Thoracic aorta (tissue), 2 donors: ENCODE measurements at places on chromosomes 16 and 17.

DNA sequence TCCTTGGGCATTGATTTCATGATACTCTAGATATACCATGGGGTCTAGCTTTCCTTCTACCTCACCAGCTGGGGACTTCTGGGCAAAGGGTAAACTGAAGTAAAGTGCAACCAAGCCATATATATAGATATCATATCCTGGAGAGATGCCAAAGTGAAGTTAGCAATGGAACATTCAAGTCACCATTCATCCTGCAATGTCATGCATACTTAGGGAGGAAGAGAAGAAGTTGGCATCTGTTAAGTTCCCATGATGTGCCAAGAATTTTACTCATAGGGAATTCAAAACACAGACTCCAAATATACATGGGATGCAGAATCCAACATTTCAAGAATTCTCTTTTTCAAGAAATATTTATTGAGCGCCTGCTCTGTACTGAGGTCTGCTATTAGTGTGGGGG, 399.8 kb downstream of the HS3ST4 start:
- no peak for DNase-seq

DNA sequence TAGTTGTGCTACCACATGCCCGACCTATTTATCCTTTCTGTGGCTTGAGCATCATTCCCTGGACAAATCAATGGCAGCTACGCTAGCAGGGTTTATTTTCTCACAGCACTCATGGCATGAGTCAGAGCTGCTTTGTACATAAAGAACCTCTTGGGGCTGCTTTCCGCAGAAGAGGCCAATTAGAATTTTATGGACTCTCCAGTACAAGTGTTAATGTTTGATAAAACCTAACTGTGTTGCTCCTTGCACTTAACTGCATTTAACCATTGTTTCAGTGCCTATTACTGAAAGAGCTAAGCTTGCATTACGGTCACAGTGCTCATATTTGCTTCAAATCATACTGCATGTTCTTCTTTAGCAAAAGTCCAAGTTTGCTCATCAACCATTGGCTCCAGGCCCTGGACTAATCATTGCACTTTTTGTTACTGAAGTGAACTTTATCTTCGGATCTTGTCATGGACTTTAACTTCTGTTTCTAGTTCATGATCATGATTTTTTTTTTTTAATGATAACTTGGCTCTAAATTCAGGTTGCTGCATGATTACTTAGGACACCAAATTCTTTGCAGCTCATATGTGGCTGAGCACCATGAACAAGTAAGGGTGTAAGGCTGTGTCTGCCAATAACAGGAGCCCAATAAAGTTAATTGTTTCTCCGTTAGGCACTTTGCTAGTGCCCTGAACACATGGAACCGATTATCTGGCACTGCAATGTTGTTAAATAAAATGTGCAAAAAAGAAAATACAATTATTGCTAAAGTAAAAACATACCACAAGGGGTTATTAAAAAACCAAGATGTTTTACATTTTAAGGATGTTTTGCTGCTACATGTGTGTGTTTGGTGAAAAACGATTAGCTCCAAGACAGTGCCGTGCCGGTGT, 492.2 kb downstream of the KCNJ2 start:
- no peak for DNase-seq

DNA sequence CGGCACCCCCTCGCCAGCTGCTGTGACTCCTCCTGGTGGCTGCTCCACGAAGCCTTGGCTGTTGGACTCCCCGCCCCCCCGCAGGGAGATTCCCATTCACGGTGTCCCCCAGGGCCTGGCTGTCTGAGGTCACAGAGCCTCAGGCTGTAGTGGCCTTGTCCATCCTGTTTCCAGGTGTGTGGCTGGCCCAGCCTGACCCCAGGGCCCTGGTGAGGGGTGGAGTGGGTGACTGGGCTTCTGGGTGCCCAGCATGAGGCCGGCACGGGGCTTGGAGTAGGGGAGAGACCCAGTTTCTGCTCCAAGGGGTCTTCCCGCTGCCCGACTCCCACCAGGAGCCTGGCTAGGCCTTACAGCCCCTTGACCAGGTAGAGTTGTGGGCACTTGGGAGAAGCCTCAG, 10.4 kb downstream of the PRSS27 start:
- no peak for DNase-seq

DNA sequence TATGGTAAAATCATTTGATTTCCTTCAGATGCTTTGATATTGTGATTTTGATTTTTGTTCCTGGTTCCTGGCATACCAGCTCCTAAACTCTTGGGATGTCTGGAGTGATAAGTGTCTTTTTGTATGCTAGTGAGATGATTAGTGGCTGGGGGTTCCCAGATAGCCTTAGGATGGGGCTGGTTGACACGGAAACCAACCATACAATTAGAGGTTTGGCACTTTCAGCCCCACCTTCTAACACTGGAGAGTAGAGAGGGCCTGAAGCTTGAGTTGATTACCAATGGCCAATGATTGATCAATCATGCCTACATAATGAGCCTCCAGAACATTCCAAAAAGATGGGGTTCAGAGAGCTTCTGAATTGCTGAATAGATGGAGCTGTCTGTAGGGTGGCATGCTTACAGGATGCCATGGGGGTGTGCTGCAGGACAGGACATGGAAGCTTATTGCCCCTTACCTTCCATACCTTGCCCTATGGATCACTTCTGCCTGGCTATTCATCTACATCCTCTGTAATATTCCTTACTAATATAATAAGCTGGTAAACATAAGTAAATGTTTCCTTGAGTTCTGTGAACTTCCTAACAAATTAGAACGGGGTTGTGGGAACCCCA, 22.8 kb downstream of the RNF112 start:
- no peak for DNase-seq

DNA sequence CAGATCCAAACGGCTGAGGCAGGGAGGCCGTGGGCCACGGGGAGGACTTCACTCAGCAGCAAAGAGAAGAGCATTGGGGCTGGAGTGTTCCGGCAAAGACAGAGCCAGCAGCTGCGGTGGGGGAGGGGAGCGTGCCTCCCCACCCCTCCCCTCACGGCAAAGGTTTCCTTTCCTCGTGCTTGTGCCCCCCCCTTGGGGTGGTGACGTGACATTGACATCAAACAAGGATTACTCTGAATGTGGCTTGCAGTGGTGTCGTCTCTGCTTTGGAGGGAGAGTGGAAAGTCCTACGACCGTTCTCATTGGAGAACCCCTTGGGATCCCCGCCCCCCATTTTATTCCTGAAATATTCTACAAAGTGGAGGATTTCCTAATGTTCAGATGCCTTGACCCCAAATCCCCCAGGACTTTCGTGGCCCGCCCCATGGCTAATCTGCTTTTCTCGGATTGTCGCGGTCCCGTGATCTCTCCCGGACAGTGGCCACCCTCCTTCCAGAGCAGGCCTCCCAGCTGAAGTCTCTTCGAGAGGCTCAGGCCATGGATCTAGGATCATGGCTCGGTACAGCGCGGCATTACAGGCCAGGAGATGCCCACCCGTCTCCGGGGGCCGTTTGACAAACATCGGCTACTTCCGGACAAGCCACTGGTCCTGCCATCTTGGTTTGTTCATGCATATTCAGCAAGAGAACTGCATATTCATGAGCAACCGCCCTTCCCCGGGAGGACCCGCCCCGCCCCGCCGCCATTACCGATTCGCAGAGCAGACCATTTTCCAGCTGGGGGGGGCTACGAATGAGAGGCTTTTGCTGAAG, 705 bp upstream of the POLR2A start:
- peak; percentile 93 for DNase-seq

DNA sequence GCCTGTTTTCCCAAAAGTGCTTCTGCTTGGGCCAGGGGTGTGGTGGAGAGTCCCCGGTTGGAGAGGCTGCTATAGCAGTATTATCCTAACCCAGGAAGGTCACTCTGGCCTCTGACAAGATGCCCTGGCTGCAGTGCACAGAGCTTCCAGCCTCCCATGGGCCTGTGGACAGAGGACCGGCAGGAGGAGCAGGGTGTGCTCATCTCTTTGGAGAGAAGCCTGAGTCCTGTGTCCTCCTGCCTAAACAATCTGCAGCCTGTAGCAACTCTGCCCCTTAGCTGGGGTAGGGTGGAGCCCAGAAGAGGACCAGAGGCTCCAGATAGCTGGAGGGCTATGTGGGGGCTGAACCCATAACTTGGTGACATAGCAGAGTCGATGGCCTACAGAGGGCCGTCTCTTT, 78.0 kb downstream of the MPRIP start:
- DNase-seq = no peak

DNA sequence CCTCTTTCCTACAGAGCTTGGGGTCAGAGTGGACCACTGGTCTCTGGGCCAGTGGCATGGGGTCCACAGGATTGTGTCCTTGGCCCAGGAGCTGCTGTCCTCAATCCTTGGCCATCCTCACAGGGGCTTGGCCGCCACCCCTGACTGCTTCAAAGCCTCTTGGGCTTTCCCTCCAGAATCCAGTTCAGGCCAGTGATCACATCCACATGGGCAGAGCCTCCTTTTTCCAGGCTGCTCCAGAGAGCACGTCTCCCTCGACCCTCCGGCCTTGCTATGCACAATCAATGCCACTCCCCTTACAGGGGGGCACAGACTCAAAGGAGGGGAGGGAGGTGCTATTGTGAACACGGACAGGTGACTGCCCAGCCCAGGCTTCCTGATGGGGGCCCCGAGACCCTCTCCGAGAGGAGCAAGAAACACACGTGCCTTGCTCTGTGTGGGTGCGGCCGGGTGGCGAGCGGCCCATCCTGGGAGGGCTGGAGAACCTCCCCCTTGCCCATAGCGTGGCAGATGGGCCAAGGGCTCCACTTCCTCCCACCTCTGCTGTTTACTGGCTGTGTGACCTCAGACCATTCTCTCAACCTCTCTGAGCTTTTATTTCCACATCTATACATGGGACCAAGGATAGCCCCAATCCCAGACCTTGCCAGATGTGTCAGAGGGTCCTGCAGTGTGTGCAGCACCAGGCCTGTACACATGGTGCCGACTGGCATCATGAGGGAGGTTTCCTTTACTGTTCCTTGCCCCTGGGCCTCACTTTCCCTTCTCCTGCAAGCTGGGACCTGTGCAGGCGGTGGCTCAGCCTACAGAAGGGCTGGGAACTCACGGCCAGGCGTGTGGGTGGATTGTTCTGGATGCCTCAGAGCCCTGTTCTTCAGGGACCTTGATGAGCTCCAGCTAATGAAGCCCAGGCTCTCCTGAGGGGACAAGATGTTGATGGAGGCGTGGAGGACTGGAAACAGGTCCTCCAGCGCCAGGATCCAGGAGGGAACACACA, 229.0 kb upstream of the GSE1 start:
- DNase-seq = no peak

DNA sequence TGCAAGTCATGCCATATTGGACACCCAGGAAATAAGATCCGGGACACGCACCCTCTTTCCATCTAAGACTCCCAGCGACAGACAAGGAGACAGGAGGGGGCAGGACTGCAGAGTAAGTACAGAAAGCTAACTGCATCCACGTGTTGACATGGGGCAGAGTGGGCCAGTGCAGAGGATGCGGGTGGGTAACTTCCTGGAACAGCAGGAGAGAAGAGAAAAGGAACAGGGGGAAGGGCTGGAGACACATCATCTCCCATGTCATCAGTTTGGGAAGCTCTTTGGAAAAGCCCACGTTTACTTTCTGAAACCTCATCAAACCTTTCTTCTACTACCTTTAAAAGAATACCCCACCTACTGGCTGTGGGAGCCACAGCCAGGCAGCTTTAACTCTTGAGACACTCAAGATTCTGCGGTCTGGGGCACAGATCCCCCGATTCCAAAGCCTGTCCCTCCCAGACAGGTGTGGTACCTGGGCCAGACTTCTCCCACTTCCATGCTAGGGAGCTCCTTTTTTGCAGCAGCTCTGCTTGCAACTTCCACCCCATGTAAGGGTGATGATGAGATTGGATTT, 273.5 kb upstream of the RPL38 start:
- no peak for DNase-seq

DNA sequence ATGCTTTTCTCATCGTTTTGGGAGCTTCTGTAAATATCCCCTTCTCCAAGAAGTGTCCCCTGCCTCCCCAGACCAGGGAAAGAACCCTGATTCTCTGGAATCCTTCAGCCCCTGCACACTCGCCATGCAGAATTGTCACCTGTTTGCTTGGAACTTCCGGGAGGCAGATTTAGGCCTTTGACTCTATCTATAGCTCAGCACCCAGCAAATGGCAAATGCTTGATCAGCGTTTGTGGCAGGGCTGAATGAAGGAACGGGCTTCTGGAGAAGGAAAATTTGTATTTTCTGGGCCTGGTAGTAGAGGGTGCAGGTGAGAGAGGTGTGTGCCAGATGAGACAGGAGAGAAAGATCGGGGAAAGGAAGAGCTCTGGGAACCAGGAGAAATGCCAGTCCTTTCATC, 18.3 kb upstream of the CACNG4 start:
- no peak for DNase-seq

- peak; percentile 77 for DNase-seq
Measured at GRCh38 chr17:73291260-73291801, 20.5 kb downstream of the CDC42EP4 start.

GRCh38 chr17:1231456-1231855, 38.8 kb upstream of the BHLHA9 start:
- no peak for DNase-seq

- DNase-seq = no peak
Measured at GRCh38 chr17:18235743-18236256, 10.4 kb downstream of the LLGL1 start.

GRCh38 chr16:85640585-85640984, 27.5 kb downstream of the GSE1 start:
- no peak for DNase-seq

DNA sequence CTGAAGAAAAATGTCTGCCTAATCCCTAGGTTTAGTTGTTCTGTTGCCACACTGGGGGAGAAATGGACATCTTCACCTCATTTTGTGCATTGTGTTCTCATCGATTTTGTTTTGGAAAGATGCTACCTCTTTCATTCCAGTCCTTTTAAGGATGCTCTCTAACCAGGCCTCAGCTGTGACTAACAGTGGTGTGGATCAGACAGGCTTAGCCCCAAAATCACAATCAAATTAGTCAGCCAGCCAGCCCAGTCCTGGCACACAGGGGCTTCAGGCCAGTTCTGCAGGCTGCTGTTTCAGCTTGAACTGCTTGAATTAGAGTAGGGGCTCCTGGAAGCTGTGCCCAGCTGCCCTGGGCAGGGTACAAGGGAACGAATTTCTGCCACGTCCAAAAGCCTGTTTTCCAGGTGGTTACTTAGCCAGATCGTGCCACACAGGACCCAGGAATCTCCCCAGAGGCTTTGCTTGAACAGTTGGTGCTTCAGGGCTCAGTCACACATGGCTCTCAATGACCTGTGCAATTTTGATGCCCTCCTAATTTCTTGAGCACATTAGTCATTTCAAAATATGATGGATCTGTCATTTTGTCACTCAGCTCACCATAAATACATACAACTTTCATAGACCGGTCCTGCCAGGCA, 60.7 kb downstream of the CLEC16A start:
- no peak for DNase-seq

- peak; percentile 35 for DNase-seq
Measured at GRCh38 chr17:43400943-43401717, 2.3 kb downstream of the ARL4D start.

DNA sequence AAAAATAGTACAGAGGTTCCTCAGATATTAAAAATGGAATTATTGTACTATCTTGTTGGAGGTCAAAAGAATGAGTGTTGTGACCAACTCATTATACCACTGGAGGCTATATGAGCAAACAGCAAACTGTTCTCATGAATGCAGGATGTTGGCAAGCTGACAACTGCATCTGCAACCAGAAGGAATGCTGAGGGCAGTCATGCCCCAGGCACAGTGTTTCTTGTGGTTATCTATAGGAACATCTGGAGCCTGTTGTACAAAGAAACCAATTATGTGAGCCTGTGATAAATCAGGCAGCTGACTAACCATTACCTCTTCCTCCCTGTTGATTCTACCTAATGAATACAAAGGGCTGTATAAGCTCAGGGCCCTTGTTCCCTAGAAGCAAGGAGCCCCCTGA, 2057.1 kb downstream of the TP53TG3F start:
- no peak for DNase-seq

GRCh38 chr16:87847785-87848675, 21.3 kb downstream of the SLC7A5 start:
- no peak for DNase-seq

GRCh38 chr17:19753661-19754463, 5.8 kb upstream of the ALDH3A1 start:
- no peak for DNase-seq
